ENCODE measurements at places on chromosomes 16 and 17.

DNA sequence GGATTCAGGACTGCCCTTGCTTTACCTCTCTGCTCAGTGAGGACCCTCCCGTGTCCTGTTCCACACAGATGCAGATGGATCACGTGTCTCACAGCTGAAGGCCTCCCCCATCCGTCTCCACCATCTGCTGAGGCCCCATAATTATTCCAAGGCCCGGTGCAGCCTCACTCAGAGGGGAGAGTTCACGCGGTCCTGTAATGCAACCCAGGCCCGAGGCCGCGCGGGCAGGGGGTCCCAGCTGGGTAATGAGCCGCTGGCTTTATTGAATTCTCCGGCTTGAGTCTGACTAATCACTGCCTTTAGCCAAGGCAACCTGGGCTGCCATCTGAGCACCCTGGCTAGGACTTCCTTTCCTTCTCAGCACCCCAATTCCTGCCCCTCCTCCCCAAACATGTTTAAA is 4.4 kb upstream of the WFIKKN2 start:
- no peak for DNase-seq

DNA sequence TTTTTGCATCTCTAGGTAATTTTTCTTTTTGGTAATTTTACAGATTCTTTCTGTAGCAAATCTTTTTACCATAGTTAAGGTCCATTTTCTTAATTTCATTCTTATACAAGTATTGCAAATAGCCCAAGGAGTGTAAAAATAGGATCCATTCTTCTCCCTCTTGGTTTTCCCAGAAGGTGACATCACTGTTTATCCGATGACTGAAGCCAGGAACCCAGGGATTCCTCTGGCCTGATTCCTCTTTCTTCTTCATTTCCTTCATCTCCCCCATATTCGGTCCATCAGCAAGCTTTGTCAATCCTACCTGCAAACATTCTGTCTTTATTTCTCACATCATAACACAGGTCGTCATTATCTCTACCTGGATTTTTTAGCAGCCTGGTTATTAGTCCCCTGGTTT is 5.3 kb downstream of the RBBP6 start:
- no peak for DNase-seq

- DNase-seq: no peak
Measured at GRCh38 chr17:43308999-43309398, 75.2 kb upstream of the RNU2-1 start.

DNA sequence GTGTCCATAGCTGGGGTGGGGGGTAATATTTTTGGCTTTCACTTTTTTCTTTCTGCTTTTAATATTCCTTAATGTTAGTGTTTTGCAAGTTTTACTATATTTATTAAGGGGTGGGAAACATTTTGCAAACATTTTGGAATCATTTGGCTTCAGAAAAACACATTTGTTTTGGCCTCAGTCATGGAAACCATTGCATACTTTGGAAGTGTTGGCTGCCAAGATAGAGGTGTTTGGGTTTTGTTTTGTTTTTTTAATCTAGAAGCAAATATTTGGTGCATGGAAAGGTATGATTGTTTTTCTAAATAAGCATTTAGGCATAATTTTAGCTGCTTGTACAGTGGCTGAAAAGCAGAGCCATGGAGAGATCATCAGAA is 243.3 kb downstream of the KATNIP start:
- no peak for DNase-seq

DNA sequence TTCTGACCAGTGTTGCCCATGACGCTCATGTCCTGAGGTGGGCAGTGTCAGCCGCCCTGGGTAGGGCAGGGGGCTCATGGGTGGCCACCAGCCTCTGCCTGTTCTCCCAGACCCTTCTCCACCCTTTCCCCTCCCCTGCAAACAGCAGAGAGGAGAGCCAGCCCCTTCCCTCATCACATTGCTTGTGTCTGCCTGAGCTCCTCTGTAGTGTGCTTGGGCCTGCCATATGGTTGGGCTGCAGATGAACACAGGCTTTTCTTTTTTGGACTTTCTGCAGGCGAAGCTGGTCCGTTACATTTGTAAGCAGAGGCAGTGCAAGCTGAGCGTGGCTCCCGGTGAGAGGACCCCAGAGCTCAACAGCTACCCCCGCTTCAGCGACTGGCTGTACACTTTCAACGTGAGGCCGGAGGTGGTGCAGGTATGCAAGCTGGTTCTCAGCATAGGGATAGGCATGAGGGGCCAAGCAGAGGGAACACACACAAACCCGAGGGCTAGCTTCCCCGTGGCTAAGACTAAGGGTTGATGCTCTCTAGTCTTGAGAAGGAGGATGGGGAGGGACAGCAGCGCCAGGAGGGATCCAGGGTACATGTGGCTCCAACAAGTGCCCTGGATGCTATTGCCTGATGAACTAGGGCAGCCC is 80.6 kb upstream of the LGALS9 start:
- no peak for DNase-seq

GRCh38 chr17:50615828-50616227 is 18.9 kb upstream of the ABCC3 start:
- DNase-seq: no peak

DNA sequence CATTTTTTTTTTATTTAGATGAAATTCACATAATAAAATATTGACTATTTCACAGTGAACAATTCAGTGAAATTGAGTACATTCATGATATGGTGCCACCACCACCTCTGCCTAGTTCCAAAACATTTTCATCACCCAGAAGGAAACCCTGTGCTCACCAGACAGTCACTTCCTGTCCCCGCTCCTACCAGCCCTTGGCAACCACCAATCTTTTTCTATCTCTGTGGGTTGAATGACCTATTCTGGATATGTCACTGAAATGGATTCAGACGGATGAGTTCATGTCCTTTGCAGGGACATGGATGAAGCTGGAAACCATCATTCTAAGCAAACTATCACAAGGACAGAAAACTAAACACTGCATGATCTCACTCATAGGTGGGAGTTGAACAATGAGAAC is 40.5 kb downstream of the ATP2C2 start:
- DNase-seq: no peak

DNA sequence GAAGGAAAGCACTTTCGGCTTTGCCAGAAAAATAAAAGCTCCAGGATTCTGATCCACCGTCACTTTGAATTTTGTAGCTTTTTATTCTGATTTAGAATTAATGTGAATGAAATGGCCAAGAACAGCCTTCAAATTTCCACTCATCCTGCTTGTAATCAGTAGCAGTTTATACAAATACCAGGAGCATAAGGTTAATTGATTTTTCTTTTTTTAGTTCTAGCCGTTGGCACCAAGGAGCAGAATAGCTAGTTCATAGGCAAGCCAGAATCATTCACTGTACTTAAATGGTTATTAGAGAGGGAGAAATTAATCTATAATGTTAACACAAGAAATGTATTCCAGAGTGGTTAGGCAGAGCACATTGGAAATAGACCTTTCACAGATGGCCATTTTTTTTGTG is 41.1 kb upstream of the CACNG5 start:
- DNase-seq: no peak

DNA sequence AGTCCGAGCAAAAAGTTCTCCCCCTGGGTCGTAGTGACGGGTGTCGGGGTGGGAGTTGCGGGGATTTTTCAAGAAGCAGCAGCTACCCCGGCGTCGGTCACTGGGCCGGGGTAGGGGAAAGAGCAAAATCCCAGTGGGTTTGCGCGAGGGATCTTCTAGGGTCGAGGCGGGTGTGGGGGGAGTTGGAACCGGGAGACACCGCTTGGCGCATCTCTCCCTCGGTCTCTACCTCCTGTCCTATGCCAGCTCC is 2.3 kb upstream of the UBTF start:
- DNase-seq: no peak

DNA sequence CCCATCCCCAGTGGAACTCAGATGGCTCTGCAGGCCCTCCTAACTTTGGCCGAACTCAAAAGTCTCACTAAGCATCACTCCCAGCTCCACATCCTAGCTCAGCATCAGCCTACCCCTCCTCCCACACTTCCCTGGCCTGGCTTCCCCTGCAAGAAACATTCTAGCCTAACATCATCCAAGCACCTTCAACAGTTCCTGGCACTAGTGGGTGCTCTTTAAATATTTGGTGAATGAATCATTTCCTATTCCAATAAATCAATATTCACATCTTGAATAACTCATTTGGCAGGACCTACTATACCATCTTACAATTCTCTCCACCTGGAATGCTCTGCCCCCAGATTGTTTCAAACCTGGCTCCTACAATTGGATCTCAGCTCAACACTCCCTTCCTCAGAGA is 11.0 kb upstream of the BBS2 start:
- no peak for DNase-seq

DNA sequence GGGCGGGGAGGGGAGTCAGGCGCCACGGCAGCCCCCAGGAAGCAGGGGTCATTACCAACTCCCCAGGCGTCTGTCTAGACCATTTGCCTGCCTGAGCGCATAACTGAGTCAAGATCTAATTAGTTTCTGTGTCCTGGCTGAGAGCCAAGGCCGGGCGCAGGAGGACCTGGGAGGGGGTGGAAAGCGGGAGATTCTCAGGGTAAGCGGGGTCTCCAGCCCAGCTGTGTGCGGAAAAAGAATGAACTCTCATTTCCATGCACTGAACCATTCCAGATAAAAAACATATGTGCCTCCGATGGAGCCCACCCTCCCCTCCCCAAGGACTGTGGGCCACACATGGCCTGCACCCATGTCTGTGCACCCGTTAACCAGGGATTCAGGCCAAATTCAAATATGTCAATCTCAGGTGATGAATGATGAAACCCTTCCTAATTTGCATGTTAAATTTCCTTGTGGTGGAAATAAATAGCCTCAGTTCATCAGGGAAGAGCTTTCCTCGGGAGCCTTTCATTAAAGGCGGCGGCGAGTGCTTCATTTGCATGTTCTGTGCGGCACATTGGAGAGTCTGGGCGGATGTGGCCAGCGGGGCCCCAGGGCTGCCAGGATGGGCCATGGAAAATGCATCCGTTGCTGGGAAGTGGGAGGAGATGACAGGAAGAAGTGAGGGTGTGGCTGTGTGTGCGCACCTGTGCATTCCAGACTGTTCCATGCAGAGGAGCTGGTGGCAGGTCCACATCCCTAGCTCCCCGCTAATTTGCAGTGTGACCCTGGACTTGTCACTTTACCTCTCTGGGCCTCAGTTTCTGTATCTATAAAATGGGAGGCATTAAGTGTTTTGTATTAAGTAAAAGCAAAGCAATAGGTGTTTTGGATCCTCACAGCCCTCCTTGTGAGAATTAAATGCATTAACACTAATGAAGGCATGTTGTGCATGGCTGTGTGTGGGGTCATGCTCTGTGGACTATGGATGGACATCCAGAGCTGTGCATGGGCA is 151.1 kb downstream of the SDK2 start:
- DNase-seq: no peak

- no peak for DNase-seq
Measured at GRCh38 chr16:87927195-87927562, 9.2 kb downstream of the CA5A start.

- no peak for DNase-seq
Measured at GRCh38 chr17:45581860-45582259, 91.3 kb upstream of the PLEKHM1 start.

- DNase-seq: no peak
Measured at GRCh38 chr16:48498769-48499631, 111.0 kb downstream of the N4BP1 start.

DNA sequence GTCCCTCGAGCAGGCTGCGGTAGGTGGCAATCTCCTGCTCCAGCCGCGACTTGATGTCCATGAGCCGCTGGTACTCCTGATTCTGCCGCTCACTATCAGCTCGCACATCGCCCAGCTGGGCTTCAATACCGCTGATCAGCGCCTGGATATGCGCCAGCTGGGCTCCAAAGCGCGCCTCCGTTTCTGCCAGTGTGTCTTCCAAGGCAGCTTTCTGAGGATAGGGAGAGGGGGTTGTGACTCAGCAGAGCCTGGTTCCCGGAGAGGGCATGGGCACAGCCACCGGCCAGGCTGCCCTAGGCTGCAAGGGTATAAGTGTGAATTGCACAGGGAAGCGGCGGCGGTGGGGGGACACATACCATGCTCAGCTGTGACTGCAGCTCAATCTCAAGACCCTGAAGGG is 4.3 kb downstream of the KRT19 start:
- DNase-seq: no peak

- DNase-seq: no peak
Measured at GRCh38 chr17:77781536-77781935, 177.0 kb upstream of the TNRC6C start.

GRCh38 chr17:79798299-79799173 is 1.7 kb upstream of the CBX8 start:
- DNase-seq: no peak

DNA sequence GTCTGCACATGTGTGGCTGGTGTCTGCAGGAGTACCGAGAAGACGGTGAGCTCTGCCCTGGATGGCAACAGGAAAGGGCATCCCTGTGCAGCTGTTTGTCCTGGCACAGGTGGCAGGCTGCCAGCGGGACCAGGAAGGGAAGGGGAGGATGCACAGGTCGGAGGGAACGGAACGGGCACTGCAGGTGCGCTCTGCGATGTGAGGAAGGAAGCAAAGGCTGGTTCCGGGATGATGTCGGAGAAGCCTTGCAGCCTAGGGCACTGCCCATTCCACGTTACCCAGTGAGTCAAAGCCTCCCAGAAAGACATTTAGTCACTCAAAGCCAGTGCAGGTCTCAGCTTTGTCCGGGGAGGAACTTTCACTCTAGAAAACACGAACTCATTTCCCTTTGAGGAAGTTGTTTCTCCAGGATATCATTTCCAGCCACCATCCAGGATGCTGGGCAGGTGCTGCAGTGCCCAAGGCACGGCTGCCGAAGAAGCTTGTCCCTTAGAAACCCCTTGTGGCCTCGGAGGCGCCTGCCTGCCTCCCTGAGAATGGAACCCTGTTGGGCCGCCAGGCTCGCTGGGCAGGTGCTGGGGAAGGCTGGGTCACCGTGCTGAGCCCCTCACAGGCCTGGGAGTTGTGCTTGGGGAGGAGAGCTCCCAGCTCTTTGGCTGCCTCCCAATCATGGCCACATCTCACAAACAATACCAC is 4.5 kb upstream of the TMEM235 start:
- no peak for DNase-seq

GRCh38 chr16:54266363-54266955 is 20.1 kb downstream of the IRX3 start:
- no peak for DNase-seq

Data from stimulated activated CD8-positive, alpha-beta memory T cell treated with anti-CD3 and anti-CD28 coated beads, Interleukin-4, amount 100 ng/mL, for 1 hour (primary cell).